Esophagus muscularis mucosa (tissue), 4 donors: ENCODE measurements at places on chromosomes 16 and 17. TPM values are rescaled to one million over a fixed set of nuclear protein-coding genes. Genes with fewer than 3 reads are reported as not detected.

DNA sequence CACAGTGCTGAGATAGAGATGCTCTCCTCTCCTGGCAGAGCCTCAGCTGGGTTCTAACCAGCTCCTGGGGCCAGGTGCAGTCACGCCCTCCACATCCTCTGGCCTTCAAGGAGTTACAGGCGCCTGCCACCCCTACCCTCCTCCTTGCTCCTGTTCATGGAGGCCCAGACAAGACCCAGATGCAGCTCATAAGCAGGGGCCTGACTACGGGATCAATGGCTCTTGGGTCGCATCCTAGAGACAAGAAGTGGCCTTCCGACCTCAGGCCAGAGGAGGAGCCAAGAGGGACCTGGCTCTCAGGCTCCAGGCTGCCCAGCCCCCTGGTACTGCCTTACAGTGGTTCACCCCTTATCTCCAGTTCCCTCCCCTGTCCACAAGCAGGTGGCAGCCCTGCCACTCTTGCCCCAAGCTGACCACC lies 23.0 kb downstream of the ARHGAP27 start:
- no peak for DNase-seq

Gene UTS2R
- total RNA-seq: not detected

DNA sequence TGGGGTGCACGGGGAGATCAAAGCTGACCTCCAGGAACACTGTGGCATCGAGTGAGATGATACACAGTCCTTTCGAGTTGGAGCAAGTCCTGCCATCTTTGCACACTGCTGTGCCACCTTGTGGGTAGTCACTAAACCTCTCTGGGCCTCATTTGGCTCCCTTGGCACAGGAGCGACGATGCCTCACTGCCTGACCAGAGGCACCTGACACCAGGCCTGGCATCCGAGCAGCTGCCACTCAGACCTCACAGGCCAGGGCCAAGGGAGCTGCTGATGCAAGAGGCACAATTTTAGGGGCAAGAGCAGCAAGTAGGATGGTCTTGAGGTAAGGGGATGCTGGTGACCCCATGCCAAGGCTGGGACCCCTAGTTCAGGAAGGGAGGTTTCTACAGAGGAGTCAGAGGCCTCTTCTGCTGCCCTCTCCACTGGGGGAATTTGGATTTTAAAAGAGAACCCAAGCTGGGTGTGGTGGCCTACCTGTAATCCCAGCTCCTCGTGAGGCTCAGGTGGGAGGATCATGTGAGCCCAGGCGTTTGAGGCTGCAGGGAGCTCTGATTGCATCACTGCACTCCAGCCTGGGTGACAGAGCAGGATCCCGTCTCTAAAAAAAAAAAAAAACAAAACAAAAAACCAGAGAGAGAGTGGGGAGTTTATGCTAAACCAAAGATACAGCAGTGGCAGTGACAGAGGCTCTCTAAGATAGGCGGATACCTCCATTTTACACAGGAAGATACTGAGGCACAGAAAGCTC lies 6.7 kb upstream of the ADGRG1 start:
- DNase-seq: no peak

Gene SOX9
- total RNA-seq: 1.7 TPM

GRCh38 chr17:69497161-69497560 lies 82.7 kb downstream of the MAP2K6 start:
- DNase-seq: no peak
